Hippocampal formation (tissue), 2 donors: ENCODE measurements at places on chromosomes 6 and 20.
A peak's percentile ranks its signal among the peaks of the same experiment; 100 is the strongest.

GRCh38 chr6:123489589-123489988 is 147.2 kb downstream of the TRDN start:
- DNase-seq, result no peak

DNA sequence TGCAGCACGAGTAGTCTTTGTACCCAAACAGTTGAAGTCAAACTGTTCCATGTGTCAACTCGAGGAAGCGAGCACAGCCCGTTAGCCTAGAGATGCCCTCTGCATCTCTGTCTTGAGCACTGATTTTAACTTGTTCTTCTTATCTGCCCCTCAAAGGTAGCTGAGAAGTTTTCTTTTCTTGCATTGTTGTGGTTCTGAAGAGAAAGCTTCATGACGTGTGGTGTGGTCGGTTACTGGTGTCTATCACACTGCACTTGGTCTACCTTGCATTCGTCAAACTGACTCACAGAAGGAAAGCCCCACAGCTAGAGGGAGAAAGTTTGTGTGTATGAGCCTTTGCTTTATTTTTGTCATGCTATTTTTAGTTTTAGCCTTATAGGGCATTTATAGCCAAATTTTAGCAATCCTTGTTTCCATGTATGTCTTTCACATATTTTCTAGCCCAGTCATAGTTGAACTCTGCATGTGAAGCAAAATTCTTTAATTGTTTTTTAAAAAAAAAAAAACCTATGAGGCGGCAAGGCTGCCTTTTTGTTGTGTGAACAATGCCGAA is 115.1 kb downstream of the JAG1 start:
- DNase-seq, result no peak

GRCh38 chr6:133637874-133638273 is 251.0 kb upstream of the TCF21 start:
- no peak for DNase-seq

DNA sequence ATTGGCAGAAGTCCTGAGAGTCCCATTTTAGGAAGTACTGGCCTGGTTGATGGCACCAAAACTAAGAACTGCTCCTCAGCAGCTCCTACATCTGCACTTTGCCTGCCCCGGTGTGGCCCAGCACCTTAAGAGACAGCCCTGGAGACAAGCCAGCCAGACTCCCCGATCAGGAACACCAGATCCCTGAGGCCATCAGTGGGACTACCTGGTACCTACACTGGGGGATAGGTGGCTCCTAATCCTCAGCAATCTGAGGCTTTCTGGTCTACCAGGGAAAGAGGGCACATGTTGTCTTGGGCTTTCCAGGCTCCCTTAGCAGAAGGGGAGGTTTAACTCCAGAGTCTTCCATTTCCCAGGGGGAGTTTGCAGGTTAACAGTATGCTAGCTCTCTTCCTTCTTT is at the start of gene WFDC6:
TSS of gene WFDC6 (minus strand) at position 101 of the 400 bp plus-strand sequence. CDS start at position 26, 75 bp downstream.
- no peak for DNase-seq

DNA sequence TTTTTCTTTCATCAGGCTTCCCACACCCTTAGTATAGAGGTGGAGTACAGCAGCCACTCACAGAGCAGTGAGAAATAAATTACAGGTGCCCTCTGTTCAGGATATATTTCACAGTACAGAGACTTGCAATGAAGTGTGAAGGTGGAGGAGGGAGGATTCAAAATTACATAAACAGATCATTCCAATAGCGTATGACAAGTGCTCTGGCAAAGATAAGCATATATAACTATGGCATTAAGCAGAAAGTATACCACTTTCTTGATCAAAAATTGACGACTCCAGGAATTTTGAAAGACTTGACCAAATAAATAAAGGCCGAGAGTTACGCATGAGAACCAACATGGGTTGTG is 108.7 kb downstream of the GPX5 start:
- DNase-seq, result peak; percentile 36

DNA sequence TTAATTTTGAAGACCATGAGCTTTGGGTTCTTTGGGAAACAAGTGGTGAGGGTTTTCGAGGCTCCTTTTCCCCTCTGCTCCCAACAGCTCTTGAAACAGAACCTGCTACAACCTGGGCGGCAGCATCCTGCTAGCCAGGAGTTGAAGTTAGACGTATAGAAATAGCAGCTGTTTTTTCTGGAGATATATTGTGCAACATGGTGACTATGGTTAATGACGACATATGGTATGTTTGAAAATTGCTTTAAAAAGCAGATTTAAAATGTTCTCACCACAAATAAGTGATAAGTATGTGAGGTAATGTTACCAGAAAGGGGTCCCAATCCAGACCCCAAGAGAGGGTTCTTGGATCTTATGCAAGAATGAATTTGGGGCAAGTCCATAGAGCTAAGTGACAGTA is 138.9 kb downstream of the PDE7B start:
- no peak for DNase-seq
